ENCODE measurements at places on chromosomes 2 and 18. TPM values are rescaled to one million over a fixed set of nuclear protein-coding genes. Genes with fewer than 3 reads are reported as not detected.
A peak's percentile ranks its signal among the peaks of the same experiment; 100 is the strongest.

DNA sequence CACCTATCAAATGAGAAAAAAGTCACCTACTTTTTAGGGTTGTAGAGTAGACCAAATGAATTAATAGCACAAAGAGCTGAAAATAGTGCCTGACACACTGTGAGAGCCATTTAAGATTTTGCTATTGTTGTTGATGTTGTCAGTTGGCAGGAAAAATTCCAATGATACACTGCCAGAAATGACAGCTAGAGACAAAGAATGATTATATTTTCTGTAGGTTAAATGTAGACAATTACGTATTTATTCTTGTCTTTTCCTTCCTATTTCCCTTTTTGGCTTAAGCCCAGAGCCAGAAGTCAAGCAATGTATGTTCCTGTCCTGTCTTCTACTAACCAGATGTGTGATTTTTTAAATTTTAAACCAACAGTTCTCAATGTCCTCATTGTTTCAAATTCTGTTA lies 17.2 kb downstream of the NRXN1 start:
- no peak for ATAC-seq

The DNER gene
- 4.4 TPM for total RNA-seq

DNA sequence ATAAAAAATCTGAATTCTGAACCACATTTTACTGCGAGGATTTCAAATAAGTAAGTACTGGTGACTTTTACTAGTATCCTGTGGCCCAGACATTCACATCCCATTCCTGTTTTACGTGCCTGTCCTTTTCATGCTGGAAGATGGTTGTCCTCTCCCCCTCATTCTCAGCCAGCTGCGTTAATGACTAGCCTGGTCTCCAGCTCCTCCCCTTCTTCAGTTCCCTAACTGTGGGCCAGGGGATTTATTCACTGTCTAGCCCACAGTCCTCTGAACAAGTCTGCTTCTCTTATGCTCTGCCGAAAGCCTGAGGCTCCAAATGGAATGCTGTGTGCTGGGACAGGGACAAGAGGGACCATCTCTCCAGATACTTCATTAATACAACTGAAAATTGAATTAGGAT lies 373.9 kb downstream of the PTPRM start:
- ATAC-seq = no peak

DNA sequence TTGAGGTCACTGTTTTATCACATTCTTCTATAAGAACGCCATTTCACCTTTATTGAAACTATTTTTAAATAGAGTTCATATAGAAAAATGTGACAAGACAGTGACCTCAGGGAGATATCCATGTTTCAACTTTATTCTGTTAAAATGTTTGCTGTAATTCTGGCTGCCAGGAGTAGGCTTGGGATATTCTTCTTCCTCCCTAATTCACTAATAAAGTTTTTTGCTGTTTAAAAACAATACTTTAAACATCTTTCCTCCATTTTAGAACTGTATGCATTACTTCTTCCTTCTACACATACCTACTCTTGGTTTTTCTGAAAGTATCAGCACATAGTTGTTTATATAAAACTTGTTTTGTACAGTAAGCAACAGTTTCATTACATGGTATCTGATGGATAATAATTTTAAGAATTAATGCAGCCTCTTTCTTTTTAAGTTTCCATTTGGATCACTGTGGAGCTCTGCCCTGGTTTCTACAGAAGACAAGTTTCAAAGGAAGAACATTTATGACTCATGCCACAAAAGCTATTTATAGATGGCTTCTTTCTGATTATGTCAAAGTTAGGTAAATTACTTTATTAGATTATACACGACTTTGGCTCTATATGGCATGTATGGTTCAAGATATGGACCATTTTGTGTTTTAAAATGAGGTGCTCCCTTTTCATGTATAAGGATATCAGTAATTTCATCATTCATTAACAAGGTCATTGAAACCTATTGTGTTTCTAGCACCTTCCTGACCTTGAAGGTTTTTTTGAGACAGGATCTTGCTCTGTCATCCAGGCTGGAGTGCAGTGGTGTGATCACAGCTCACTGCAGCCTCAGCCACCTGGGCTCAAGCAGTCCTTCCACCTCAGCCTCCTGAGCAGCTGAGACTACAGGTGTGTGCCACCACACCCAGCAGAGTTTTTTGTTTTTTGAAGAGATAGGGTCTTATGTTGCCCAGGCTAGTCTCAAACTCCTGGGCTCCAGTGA lies 7.2 kb downstream of the CPSF3 start:
- ATAC-seq = no peak

GRCh38 chr18:58496231-58496630 lies 132.7 kb downstream of the ALPK2 start:
- ATAC-seq = no peak

- ATAC-seq = no peak
Measured at GRCh38 chr2:56952871-56953270, 769.1 kb downstream of the CCDC85A start.

DNA sequence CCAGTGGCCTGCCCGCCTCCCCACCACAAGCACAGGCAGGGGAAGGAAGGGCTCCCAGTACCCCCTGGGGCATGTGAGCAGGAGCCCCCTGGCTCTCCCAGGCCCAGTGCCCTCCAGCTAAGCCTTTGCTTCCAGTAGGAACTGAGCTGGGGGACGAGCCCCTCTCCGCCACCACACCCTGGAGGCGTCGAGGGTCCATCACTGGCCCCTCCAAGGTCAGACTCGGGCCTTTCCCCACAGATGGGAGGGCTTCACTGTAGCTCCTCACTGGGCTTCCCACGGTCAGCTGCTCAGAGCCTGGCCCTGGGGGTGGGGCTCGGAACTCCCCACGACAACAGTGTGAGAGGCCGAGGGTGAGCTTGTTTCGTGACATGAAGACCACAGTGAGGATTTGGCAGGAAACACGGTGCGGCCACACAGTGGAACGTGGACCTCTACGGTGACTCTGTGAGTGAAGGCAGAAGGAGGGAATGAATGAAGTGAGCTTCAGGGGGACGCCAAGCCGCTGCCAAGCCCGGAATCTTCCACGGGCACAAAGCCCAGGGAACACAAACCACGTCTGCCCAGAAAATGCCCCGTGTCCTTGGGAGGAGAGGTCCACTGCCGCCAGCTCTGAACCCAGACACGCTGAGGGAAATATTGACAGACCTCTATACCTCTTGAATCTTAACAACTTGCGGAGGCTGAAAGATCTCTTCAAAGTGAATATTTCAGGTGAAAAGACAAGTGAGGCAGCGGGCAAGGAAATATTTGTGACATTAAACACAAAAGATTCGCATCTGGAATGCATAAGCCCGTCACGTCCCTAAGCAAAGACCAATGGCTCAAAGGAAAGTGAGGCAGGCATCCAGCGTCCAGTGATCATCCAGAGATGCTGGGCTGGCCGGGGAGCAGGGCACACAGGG lies 144.8 kb upstream of the GPC1 start:
- ATAC-seq = no peak

The GNAL gene
- total RNA-seq = 13.5 TPM

DNA sequence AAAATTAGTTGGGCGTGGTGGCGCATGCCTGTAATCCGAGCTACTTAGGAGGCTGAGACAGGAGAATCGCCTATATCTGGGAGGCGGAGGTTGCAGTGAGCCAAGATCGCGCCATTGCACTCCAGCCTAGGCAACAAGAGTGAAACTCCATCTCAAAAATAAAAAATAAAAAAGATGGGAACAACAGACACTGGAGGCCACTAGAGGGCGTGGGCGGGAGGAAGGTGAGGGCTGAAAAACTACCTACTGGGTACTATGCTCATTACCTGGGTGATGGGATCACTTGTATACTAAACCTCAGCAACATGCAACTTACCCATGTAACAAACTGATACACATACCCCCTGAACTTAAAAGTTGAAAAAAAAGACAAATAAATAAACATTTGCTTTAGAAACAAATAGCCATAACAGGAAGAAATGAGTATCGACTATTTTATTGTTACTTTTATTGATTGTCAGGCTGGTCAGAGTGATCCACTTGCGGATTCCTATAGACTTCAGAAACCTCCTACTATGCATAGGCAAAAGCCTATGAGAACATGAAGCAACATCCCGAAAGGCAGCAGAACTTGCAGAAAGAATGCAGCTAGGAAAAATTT lies 61.0 kb downstream of the TMEM163 start:
- no peak for ATAC-seq

- no peak for ATAC-seq
Measured at GRCh38 chr18:74395648-74396154, 61.4 kb downstream of the DIPK1C start.

The FIGN gene
- total RNA-seq = 5.9 TPM

- no peak for ATAC-seq
Measured at GRCh38 chr2:136195226-136195625, 77.3 kb upstream of the CXCR4 start.

DNA sequence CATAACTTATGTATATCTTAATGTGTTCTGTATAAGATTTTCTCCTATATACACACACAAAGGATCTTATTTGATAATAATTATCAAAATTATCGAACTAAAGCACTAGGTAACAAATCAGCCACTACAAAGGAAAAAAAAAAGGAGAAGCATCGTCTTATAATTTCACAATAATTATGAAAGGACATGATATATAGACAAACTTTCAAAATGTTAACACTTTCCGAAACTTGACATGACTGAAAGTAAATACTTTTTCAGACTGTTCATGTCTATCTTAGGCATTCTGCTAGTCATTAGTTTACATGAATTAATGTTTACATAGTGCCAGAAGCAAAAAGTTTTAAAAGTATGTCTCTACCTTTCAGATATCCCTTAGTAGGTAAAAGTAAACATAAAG lies 7.3 kb upstream of the NR4A2 start:
- ATAC-seq = no peak

The SKOR2 gene
- total RNA-seq = not detected

GRCh38 chr2:45675263-45675812 lies 23.9 kb downstream of the PRKCE start:
- peak; percentile 65 for ATAC-seq

- ATAC-seq = no peak
Measured at GRCh38 chr18:48897531-48897930, 53.2 kb downstream of the SMAD7 start.

The FIGLA gene
- total RNA-seq = not detected

The ALPG gene
- not detected for total RNA-seq

- no peak for ATAC-seq
Measured at GRCh38 chr2:84373866-84374265, 85.2 kb downstream of the SUCLG1 start.

DNA sequence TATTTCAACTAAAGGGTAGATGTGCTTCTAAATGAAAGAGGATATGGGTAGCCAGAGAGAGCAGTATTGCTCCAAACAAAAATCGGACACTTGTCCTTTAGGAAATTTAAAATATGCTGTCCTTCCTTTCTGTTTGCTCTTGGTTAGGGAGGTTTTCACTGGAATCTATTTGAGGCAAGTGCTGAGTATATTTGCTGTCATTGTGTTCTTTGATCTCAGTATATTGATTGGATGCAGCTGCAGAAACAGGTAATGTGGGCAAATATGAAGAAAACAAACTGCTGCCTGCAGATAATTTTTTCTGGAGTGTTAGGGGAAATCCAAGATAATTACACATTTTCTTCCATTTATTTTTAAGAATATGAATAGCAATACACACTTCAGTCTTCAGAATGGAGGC lies 410.2 kb downstream of the NCKAP5 start:
- ATAC-seq = no peak

- no peak for ATAC-seq
Measured at GRCh38 chr2:205715831-205716525, 33.7 kb downstream of the NRP2 start.

GRCh38 chr2:168500516-168500915 lies 44.4 kb downstream of the CERS6 start:
- no peak for ATAC-seq

The TTLL4 gene
- total RNA-seq = 10.5 TPM

DNA sequence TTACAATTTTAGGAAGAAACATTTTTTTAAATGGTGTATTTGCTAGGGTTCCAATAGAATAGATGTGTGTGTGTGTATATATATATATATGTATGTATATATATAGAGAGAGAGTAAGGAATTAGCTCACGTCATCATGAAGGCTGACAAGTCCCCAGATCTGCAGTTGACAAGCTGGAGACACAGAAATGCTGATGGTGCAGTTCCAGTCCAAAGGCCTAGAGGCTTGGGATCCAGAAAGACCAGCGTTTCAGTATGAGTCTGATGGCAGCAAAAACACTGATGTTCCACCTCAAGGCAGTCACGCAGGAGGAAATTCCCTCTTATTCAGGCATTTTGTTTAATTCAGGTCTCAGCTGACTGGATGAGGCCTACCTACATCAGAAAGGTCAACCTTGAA lies 386.8 kb downstream of the PTH2R start:
- ATAC-seq = no peak

DNA sequence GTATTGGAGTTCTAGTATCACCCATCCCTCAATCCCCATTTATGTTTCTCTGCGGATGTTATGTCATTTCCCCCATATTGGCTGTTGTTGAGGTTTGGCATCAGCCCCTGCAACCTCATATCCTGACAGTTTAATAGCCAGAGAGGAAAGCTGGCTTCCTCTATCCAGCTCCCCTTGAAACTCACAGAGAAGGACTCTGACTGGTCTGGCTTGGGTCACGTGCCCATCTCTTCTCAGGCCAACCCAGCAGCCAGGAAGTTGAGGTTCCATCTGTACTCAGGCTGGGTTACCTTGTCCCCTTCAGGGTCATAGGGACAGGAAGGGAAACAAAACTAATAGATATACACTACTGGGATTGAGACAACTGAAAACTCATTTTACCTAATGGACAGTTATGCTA lies 148.0 kb upstream of the SLC14A2 start:
- ATAC-seq = peak; percentile 43

The DAW1 gene
- not detected for total RNA-seq

DNA sequence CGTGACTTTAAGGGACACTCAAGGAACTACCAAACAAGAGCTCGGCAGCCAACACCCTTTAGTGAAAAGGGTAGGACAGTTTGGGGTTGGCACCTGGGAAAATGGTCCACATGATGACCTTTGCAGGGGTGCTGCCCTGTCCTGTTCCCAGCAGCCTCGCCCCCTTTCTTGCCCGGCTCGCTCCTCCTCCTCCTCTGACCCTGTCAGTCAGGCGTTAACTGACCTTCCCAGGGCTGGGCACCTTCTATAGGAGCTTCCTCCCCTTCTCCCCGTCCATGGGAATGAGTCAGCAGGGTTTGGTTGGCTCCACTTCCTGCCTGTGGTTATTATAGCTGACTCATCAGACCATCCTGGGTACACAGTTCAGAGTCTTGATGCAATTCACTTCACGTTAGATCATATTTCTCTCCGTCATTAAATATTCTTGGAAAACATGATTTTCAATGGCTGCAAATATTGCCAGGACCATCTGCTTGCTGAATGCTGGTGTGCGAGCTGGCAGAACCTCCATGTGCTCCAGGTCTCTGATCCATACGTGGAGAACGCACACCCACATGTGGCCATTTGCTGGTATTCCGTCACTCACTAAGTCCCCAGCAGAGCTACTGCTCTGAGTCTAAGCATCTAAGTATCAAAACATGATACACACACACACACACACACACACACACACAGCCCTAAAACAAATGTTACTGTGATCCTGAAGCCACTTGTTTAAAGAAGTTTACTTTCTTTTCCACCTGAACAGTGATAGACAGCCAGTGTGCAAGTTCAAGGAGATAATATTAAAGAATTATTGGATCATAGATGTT lies 185.0 kb downstream of the ANAPC1 start:
- ATAC-seq = peak; percentile 80
